ENCODE measurements at places on chromosomes 12 and 14.
A peak's percentile ranks its signal among the peaks of the same experiment; 100 is the strongest.

GRCh38 chr12:122523280-122523679 is 3.5 kb downstream of the RSRC2 start:
- no peak for DNase-seq

GRCh38 chr14:24365600-24366412 is 2.2 kb upstream of the NFATC4 start:
- peak; percentile 76 for DNase-seq

GRCh38 chr12:87967871-87968270 is 61.3 kb downstream of the C12orf50 start:
- no peak for DNase-seq

GRCh38 chr14:80024417-80024816 is 186.9 kb downstream of the DIO2 start:
- no peak for DNase-seq

GRCh38 chr14:86796221-86797074 is 1196.5 kb downstream of the GALC start:
- no peak for DNase-seq

- DNase-seq = no peak
These were observed 40.7 kb downstream of the PPFIBP1 start for GRCh38 chr12:27564612-27565213.

GRCh38 chr12:115004470-115005146 is 320.6 kb upstream of the TBX3 start:
- no peak for DNase-seq

All from activated T-cell treated with anti-CD3 and anti-CD28 coated beads, Interleukin-2, amount 50 U/mL, for 24 hours (primary cell).